D341Med (cell line): ENCODE measurements at places on chromosomes 3 and 15.

DNA sequence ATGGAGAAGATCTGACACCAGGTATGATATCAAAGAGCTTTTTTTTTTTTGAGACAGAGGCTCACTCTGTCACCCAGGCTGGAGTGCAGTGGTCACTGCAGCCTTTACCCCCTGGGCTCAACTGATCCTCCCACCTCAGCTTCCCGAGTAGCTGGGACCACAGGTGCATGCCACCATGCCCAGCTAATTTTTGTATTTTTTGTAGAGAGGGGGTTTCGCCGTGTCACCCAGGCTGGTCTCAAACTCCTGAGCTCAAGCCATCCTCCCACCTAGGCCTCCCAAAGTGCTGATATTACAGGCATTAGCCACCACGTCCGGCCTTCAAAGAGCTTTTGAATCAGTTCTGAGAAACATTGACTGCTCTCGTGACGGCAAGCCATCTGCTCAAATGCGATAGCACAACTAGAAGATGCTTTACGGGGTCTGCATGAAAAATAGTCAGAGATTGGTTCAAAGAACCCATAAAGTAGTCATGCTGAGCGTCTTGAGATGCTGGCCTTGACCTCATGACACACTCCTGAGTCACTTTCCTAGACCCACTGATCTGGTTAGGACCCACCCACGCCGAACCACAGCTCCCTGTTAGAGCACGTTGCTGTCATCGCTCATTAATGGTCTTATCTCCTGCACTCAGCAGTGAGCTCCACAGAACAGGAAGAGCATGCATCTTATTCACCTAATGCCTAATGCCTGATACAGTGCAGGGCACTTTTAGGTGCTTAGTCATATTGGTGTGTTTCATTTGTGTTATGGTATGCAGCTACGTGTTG is 57.0 kb upstream of the NR2F2 start:
- no peak for DNase-seq

GRCh38 chr3:9552252-9552999 is 1.2 kb downstream of the LHFPL4 start:
- DNase-seq, result peak; percentile 88

DNA sequence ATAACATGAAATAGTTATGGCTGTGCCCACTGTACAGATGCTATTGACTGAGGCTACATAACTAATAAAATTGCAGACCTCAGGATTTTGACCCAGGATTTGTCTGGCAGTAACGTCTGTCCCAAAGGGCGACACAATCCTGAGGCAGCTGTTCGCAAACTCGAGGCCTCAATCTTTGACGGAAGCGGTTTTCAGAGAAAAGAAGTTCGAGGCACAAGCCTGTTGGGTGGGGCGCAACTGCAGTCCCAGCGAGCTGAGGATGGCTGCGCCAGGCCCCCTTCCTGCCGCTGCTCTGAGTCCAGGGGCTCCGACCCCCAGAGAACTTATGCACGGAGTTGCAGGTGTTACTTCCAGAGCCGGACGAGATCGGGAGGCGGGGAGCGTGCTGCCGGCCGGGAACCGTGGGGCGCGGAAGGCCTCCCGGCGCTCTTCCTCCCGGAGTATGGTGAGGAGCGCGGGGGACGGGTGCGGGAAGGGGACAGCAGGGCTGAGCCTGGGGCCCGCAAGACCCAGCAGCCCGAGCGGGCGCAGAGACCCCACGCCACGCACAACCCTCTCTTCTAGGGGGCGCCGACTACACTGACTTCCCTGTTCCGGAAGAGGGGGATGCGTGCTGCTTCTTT is at the start of gene PARP15:
Gene PARP15 (plus strand): TSS at position 242 of the 623 bp plus-strand sequence. CDS start 18 bp downstream, at position 260.
- no peak for DNase-seq

GRCh38 chr3:12706504-12707253 is 42.8 kb upstream of the RAF1 start:
- peak; percentile 81 for DNase-seq

- no peak for DNase-seq
These were observed 61.6 kb downstream of the DIPK2A start for GRCh38 chr3:144033240-144033589.

GRCh38 chr3:188904670-188905069 is 267.1 kb upstream of the TPRG1 start:
- no peak for DNase-seq

DNA sequence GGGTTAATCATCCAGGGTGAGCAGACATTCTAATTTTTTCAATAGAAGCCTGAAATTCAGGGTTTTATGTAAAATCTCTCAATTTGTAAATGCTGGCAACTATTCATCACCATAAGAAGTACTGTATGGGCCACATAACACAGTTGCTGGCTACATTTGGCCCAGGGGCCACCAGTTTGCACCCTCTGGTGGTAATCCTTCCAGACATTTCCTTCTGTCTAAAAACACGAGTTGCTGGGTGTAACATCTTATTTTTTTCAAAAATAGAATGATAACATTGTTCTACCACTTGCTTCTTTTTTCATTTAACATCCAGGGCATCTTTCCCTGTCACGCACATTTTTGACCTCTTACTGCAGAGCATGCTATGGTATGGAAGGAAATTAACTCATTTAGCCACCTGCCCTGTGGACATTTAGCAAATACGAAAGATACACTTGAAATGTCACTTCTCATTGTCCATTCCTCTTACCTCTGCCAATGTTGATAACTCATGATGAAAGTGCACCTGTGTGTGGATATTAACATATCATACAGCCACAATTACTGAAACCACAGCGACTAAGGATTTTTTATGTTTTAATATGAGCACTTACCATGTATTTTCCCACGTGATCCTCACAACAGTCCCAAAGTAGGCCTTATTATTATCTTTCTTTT is 117.5 kb upstream of the ARHGEF3 start:
- no peak for DNase-seq

- no peak for DNase-seq
These were observed 29.1 kb upstream of the VIPR1 start for GRCh38 chr3:42473083-42473932.

GRCh38 chr3:113279686-113280085 is 68.3 kb downstream of the BOC start:
- no peak for DNase-seq

DNA sequence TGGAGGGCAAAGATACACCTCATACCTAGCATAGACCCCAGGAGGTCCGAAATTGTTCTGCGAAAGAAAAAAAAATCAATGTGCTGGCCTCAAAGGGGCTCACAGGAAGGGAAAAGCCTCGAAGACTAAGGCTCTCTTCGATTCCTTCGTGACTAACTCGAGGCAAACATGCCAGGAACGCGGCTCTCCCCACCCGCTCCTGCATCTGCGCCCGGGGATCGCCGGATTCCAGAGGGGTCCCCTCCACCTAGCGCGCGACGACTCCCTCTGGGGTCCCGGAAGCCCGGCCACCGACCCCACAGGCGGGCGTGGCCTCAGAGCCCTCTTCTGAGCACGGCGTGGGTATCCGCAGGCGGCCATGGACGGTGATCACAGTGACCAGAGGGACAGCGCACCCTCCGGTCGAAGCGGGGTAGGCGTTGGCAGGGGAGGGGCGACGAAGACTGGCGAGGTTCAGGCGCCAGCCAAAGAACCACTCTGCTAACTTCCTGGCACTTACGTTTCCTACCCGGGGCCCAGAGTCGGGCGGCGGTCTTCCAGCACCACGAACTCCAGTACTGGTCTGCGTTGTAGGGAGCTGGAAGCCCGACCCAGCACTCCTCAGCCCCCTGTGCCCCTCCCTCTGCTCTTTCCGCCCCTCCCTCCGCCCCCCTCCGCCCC is 515 bp upstream of the EIF3J start:
- DNase-seq, result no peak

- DNase-seq, result no peak
These were observed 18.0 kb downstream of the ATP10A start for GRCh38 chr15:25844981-25845680.

GRCh38 chr15:62348118-62348517 is 183.0 kb upstream of the C2CD4B start:
- no peak for DNase-seq

GRCh38 chr3:128383316-128384235 is 83.1 kb downstream of the DNAJB8 start:
- peak; percentile 50 for DNase-seq

DNA sequence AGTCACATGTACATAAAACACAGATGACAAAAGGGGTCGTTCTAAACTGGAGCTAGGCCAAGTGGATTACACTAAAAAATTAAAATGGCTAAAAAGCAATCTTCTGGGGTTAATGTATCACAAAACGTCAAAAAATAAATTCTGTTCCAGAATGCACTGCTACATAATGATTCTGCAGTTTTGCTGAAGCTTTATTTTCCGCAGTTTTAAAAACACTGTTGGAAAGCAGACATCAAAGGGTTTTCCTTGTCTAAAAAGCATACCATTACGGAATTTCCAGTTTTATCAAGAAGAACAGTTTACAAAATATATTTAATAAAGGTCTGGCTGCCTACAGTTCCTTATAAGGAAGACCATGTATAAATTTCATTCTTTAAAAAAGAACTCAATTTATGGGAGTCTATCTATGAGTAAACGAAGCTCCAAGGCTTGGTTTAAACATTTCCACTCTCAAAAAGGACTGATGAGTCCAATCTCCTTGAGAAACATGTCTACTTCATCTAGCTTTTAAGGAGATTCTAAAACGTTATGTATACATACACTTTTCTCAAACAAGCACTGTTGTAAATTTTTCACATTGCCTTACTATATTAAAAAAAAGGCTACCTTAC is 1.3 kb downstream of the DMXL2 start:
- no peak for DNase-seq

- DNase-seq, result peak; percentile 63
These were observed 13.2 kb downstream of the TM4SF4 start for GRCh38 chr3:149487598-149488197.

GRCh38 chr3:181637056-181637455 is 74.7 kb upstream of the SOX2 start:
- DNase-seq, result no peak

DNA sequence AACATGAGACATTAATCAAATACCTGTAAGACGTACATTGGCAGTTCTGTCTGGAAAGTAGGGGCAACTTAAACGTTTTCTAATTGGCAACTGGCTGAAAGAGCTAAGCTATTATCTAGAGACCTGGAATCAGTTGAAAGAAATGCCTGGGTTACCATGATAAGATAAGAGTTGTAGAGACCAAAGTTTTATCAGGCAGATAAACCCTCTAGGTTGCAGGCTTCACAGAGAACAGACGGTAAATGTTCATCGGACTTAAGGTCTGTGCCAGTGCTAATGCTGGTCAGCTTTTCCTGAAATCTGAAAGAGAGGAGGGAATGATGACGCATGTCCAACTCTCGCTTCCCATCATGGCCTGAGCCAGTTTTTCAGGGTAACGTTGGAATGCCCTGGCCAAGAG is 196.2 kb downstream of the ROBO2 start:
- DNase-seq, result no peak

- no peak for DNase-seq
These were observed 696.3 kb upstream of the UBE2E2 start for GRCh38 chr3:22506871-22507270.

- DNase-seq, result no peak
These were observed 24.9 kb downstream of the CCDC33 start for GRCh38 chr15:74261041-74261440.

GRCh38 chr3:22621205-22621809 is 581.8 kb upstream of the UBE2E2 start:
- no peak for DNase-seq

GRCh38 chr15:73699249-73700040 is 15.3 kb downstream of the CD276 start:
- no peak for DNase-seq

- no peak for DNase-seq
These were observed 18.8 kb downstream of the PLA2G4F start for GRCh38 chr15:42137461-42138261.

DNA sequence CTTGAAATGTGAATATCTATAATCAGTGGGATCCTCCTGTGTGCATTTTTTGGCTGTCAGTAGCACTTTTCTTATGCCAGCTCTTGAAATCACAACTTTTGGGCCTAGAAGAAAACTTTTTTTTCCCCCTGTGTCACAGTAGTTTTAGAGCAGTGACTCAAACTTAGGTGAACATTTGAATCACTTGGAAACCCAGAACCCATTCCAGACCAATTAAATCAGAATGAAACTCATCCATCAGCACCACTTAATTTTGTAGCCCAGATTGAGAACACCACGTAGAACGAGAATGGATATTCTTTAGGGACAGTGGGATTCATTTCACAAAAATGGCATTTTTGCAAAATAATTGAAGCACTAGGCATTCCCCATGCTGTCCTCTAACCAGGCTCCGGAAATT is 224.8 kb upstream of the NANOGP8 start:
- DNase-seq, result no peak

- no peak for DNase-seq
These were observed 117.5 kb upstream of the PROK2 start for GRCh38 chr3:71902258-71903111.

DNA sequence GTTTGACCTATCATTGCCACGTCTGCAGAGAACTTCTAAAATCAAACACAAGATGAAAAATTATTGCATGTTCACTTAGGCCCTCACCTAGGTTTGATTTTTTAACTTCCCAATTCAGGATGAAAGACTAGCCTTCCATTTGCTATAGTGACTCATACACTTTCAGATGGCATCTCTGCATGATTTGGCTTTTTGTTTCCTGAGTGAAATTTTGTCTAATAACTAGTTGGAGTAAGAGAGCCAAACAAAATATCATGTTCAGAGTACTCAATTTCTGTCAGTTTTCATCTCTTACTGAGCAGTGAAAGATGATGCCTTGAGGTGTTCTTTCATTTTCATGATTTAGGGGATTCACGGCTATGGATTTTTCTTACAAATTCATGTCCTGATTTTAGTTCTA is 122.9 kb downstream of the NSUN3 start:
- DNase-seq, result no peak

DNA sequence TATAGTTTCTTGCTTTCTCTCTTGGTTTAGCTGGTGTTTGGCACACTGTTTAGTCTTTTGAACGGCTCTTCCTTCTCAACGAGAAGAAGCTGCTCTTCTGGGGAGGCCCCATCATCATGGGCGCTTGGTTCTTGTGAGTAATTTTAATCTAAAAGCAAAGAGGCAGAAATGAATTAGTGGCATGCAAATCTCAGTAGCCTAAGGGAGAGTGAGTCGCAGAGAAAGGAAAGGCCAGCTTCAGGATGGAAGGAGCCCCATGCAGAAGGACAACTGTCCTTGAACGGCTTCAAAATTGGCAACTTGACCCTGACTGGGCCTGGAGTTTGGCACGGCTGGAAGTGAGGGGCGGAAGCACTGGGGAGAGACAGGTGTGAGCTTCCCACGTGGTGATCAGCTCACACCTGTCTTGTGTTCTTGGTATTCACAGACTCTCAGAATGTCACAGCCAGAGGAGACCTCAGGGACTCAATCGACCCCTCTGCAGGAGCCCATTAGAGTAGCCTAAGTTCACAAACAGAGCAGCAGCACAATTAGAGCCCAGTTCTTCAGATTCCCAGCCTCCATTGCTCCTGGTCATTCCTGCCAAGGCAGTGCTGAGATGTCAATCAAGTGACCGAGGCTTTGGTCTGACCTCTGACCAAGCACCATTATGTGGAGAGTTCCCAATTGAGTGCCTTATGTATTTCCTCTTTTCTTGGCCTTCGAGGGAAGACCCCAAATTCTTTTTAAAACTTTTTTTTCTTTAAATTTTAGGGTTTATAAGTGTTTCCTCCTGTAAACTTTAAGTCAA is 41.3 kb upstream of the ETV5 start:
- DNase-seq, result no peak

- no peak for DNase-seq
These were observed 317.7 kb downstream of the MECOM start for GRCh38 chr3:169345662-169346331.
